ENCODE measurements at places on chromosomes 1 and 21.

- peak; percentile 16 for DNase-seq
Measured at GRCh38 chr1:181397845-181398244, 85.5 kb upstream of the CACNA1E start.

DNA sequence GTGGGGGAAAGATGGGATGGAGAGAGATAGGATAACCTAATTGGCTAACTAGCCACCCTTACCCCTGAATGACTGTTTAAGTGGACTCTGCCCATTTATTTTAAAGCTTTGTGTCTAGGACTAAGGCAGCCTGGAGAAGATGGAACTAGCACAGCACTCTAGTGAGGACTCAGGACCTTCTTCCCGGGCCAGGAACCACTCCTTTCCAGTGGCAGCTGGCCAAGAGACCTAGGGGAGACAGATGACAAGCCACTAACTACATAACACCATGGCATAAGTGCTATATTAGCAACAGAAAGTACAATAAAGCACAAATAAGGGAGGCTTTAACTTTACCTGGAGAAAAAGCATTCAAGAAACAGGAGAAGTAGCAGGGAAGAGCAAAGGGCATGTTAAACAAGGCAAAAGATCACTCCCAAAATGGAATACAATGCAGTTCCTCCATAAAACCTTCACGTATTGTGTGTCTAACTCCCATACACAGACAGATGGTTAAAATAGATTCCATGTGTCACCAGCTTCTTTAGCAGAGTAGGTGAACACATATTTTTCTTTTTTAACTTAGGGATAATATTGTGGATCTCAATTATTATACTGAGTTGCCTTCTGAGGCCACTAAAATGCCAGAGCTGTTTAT is 20.6 kb downstream of the CLCA1 start:
- no peak for DNase-seq

GRCh38 chr21:26001356-26001755 is 169.2 kb downstream of the APP start:
- DNase-seq: no peak

DNA sequence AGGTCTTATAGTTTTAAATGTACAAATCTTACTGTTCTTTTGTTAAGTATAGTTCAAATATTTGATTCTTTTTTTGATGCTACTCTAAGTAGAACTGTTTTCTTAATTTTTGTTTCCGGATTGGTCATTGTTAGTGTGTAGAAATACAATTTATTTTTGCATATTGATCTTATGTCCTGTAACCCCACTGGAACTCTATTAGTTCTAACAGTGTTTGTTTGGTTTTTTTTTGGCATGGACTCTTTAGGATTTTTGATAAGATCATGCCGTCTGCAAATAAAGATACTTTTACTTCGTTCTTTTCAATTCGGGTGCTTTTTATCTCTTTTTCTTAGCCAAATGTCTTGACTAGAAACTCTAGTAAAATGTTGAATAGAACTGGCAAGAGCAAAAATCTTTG is 26.5 kb downstream of the GDAP2 start:
- no peak for DNase-seq

DNA sequence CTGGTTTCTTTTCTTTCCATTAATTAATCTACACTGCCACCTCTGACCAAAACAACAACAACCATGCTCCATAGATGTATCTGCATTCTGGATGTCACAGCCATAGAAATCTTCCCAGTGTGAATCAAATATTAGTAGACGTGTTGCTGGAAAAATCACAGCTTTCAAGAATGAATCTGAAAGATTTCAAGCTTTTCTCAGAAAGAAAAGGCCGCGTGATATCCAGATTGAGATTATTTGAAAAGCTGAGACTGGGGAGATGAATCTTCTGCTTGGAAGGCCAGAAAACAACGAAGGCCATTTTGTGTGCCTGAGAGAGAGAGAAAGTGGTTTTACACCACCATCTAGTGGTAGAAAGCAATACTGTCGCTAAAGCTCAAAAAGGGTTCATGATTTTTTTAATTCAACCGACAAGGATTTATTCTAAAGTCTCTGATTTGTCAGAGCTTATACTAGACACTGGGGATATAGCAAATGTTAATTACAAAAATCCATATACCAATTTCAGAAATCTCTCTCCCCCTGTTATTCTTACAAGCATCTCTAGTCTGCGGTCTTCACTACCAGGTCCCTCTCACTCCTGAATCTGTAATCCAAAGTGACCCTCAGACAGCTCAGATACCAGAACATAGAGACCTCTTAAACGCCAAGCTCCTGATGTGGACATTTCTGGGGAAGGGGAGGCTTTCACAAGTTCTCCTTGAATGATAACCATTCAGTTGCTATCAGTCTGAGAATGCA is 87.5 kb upstream of the SGIP1 start:
- DNase-seq: no peak

- DNase-seq: no peak
Measured at GRCh38 chr1:225944951-225945350, 3.9 kb upstream of the LEFTY2 start.

DNA sequence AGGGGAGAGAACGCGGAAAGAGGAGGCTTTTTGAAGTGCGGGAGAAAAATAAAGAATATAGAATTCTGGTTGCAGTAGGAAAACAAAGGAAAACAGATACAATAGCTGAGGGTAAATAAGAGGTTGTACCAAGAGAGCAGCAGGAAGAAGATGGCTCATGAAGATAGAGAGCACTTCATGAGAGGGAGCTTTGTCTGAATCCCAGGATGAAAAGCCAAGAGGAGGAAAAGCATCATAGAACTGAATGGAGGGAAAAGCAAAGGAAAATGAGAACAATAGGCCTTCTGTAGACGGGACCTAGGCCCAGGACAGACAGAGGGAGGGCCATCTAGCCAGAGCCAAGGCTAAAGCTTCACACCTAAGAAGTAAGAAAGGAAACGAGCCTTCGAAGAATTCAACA is 49.5 kb downstream of the ATP6V1G3 start:
- DNase-seq: no peak

DNA sequence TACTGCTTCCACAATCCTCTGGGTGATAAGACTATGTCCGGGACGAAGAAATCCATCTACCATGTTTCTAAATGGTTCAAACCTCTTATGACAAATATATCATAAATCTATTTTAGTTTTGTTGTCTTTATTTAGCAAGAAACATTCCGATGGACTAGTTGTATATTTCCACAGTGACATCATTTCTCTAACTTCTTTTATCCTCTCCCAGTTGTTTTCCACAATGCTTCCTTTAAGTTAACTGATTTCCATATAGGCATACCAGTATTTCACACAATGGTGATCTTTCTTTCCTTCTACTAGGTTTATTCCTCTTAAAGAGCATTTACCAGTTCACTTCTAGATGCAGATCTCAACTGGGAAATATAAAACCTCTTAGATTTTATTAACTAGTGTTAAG is 44.8 kb downstream of the USP1 start:
- DNase-seq: no peak

- DNase-seq: no peak
Measured at GRCh38 chr1:165481820-165482532, 37.0 kb upstream of the RXRG start.

GRCh38 chr1:115791816-115792215 is 23.3 kb upstream of the CASQ2 start:
- DNase-seq: no peak

DNA sequence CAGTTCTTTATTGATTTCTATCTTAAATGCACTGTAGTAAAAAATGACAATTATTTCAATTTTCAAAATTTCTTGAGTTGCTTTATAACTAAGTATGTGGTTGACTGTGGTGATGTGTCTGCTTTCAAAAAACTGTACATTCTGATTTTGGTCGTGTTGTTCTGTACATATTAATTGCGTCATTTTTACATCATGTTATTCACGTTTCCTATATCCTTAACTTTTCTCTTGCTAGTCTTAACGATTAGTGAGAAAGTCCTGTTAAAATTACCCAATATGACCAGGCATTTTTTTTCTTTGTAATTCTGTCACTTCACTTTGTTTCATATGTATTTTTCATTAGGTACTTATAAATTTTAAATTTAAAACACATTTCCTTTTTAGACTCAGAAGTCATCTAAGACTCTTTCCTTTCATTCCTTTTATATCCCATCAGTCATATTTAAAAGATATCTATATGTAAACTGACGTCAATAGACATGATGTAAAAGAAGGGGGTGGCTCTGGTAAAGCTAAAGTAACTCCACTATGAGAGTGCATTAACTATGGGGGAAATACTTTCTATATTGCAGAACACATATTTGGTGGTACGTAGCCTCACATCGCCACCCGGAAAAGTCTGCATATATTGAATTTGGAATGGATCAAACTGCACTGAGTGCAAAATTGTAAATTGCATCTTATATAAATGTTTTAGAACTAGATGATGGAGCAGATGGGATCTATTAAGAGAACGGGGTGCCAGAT is 1.1 kb upstream of the COA6 start:
- DNase-seq: no peak

DNA sequence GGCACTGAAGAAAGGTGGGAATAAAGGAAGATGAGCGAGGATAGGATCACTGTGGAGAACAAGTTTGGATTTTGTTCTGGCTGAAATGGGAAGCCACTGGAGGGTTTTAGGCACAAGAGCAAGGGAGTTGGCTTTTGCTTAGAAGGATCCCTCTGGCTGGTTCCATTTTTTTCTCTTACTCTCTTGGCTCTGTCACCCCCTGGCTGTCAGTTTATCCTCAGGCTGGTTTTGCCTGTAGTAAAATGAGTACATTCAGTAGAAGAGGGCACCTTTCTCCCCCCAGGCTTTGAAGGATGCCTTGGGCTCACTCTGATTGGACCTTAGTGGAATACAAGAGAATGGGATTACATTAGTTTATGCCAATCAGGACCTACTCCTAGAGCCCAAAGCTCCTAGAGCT is 17.1 kb downstream of the CACHD1 start:
- no peak for DNase-seq

DNA sequence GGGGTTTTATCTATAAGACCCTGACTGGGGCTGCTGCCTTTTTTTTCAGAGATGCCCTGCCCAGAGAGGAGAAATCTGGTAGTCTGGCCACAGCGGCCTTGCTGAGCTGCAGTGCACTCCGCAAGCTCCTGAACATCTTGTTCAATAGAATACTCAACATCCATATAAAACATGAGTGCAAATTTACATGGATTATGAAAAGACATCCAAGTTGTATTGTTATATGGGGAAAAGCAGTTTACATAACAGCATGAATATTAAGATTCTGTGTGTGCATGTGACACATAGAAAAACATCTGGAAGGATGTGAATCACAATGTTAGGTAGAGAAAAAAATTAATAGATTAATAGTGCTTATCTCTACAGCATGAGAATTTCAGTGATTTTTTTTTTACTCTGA is 16.4 kb downstream of the COG2 start:
- DNase-seq: no peak
